ENCODE measurements at places on chromosomes 7 and 10.
A peak's percentile ranks its signal among the peaks of the same experiment; 100 is the strongest.

GRCh38 chr10:128063736-128064107, 62.5 kb downstream of the MKI67 start:
- no peak for DNase-seq

DNA sequence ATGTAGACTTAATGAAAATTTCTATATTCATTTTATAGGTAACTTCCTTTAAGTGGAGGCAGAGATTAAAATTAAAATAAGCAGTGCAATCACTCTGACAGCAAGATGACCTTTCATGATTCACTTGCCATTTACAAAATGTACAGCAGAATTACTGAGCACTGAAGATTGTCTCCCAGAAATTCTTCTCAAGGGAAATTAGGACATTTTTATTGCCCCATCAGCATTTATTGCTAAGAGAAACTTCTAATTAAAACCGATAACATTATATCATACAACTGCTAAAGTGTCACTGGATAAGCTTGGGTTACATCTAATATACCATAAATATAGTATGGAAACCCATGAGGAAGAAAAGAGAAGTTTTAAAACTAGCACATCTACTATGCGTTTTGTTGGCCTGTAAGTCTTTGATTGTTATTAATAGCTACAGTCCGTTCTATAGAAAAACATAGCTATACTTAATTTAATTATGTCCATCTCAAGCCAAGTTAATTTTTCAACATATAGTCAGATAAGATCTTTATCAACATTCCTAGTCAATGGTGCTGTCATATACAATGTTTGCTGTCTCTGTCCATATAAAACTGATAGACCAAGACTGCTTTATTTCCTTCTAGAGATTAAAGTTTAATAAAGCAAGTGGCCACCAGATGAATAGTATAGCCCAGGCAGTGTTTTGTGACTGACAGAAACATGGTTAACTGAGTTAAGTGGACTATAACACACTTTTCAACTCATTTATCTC, 217.1 kb upstream of the HGF start:
- DNase-seq, result no peak

DNA sequence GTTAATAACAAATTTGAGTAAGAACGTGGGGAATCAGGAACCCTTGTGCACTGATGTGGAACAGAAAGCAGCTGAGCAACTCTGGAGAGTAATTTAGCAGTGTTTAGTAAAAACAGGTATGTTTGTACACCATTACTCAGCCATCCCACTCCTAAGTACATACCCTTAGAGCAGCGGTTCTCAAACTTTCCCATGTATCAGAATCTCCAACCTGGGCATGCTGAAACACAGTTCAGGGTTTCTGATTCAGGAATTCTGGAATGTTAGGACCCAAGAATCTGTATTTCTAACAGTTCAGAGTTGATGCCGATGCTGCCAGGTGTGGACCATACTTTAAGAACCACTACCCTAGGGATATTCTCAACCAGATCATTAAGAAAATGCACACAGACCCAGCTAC, 5.1 kb downstream of the SGMS1 start:
- no peak for DNase-seq

- DNase-seq, result no peak
Measured at GRCh38 chr10:127797339-127797738, 60.4 kb downstream of the FOXI2 start.

GRCh38 chr7:30914596-30914995, 2.9 kb downstream of the AQP1 start:
- DNase-seq, result peak; percentile 77

DNA sequence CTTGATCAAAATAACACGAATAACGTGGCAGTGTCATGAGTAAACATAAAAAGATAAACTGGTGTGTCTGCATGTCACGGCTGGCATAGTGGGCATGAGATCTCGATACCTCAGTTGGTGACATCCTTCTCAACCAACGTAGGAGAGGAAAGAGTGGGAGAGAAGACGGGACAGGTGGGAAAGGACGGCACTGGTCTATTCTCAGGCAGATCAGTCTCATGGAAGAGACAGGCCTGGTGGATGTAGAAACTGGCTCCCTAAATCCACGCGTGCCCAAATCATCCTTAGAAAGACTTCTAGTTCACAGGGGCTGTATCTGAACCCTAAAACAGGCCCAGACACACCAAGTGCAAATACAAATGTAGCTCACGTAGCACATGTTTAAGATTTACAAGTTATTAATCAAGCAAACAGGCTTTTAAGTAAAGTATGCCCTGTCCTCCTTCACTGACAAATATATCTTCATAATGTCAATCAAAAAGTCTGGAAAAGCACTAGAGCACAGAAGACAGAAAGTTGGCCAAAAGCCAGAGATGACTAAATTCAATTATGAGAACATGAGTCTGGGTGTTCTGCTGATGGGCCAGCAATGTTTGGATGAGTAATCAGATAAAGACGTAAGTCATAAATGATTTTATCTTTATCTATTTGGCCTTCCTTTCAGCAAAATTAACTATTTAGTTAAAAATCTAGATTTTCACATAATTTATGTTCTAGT, 56.3 kb downstream of the SFMBT2 start:
- DNase-seq, result no peak

GRCh38 chr7:26841003-26841739, 23.2 kb downstream of the SKAP2 start:
- DNase-seq, result no peak

- DNase-seq, result no peak
Measured at GRCh38 chr10:34778237-34778636, 36.9 kb downstream of the PARD3 start.

DNA sequence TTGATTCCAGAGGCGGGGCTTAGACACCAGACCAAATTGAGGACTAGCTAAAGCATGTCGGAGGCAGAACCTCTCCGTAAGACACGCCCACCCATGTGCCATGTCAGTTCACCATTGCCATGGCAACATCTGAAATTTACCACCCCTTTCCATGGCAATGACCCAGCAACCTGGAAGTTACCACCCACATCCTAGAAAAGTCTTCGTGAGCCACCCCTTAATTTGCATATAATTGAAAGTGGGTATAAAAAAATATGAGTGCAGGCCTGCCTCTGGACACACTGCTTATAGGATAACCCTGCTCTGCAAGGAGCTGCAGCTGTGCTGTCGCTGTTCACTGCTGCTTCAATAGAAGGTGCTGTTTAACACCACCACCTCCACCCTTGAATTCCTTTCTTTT, 28.0 kb downstream of the TMEM270 start:
- DNase-seq, result no peak

- no peak for DNase-seq
Measured at GRCh38 chr10:31702954-31703353, 225.7 kb downstream of the ARHGAP12 start.

DNA sequence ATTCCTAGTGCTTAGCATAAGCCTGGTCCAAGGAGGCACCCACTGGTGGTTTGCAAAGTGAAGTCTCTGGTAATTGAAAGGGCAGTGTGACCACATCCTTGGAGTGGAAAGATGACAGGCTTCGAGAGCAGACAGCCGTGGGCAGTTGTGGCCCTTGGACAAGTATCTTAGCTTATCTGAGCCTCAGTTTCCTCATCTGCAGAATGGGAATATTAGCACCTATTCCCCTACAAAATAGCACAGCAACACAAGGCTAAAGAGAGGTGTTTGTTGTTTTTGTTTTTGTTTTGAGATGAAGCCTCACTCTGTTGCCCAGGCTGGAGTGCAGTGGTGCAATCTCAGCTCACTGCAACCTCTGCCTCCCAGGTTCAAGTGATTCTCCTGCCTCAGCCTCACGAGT, 29.3 kb downstream of the MYL10 start:
- no peak for DNase-seq

- DNase-seq, result no peak
Measured at GRCh38 chr10:125161707-125162119, 1.4 kb upstream of the CTBP2 start.

GRCh38 chr7:117872561-117873309, 506 bp downstream of the CTTNBP2 start:
- DNase-seq, result peak; percentile 74

GRCh38 chr10:96295475-96295874, 8.8 kb upstream of the DNTT start:
- DNase-seq, result no peak

- DNase-seq, result no peak
Measured at GRCh38 chr10:73818402-73818801, 7.0 kb upstream of the NDST2 start.

- no peak for DNase-seq
Measured at GRCh38 chr10:3421537-3422257, 249.1 kb upstream of the PITRM1 start.

- DNase-seq, result no peak
Measured at GRCh38 chr10:34286136-34286739, 528.9 kb downstream of the PARD3 start.

- no peak for DNase-seq
Measured at GRCh38 chr10:52258799-52259425, 55.2 kb upstream of the DKK1 start.

- no peak for DNase-seq
Measured at GRCh38 chr7:44093102-44093641, 10.8 kb upstream of the POLM start.

- no peak for DNase-seq
Measured at GRCh38 chr10:63458177-63458576, 7.6 kb downstream of the JMJD1C start.

DNA sequence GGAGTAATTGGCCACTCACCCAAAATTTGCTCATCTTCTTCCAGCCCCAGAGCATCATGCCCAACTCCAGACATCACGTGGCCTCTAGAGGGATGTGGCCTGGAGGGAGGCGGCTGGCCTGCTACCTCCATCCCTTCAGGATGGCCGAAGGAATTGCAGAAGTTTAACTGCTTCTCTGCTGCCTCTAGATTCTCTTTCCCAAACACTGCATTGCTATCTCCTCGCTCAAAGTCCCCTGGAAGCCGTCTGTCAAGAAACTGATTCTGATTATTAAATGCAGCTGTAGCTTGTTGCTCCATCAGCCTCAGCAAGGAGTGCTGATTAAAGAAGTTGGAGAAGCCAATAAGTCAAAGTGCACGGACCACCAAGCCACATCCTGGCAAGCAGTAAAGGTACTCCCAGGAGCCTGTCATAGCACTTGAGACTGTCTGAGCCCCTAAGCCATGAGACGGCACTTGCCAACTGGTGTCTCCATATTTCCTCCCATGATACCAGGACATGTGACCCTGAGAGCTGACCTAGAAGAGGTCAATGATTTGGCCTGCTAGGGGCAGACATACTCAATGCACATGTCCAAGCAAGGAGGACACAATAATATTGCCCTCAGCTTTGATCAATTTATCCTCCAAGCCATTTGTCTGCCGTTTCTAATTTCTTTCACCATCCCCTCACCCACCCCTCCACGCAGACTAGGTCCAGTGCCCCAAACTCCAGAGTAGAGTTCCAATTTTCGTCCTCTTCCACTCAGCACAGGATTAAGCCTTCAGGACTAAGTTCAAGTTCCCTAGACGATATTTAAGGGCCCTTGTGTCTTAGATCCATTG, 84.2 kb downstream of the TBXAS1 start:
- DNase-seq, result no peak

All from tibial artery (tissue), 4 donors.